ENCODE measurements at places on chromosomes 3 and 15.

- no peak for DNase-seq
These were observed at the start of the genes BBS4 and HIGD2B for GRCh38 chr15:72685925-72686794. TSS of gene BBS4 (plus strand) at chr15:72686207. CDS start at chr15:72686228, 21 bp downstream. TSS of gene HIGD2B (minus strand) at chr15:72686182. CDS start at chr15:72676374, 9,808 bp downstream.

DNA sequence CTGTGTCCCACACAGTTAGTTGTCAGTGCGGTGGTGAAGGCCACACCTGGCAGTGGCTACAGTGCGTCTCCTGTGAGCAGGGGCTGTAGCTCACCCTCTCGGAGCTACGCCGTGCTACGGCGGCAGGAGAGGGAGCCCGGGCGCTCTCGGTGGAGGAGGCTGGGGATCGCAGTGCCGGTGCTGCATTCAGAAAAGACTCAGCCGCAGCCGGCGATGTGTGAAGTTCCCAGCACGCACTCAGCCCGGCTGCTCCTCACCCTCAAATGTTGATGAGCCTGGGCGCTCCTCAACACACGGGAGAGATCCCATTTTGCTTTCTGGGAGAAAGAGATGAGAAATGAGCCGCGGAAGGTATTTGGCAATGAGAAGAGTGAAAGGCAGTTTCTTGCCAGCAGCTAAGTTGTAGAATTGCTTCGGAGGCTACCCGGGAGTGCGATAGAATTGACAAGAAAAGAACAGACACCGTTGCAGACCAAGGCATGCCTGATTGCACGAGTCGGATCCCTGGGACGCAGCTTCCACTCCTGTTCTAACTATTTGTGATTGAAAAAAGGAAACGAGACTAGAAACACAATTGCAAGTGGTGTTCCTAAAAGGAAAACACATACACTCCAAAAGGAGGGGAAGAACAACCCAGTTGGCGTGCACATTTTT, at the start of gene UNC13C:
UNC13C (plus strand) TSS at position 189 of the 654 bp plus-strand sequence. CDS start 34,463 bp downstream, outside the sequence.
- peak; percentile 31 for DNase-seq

DNA sequence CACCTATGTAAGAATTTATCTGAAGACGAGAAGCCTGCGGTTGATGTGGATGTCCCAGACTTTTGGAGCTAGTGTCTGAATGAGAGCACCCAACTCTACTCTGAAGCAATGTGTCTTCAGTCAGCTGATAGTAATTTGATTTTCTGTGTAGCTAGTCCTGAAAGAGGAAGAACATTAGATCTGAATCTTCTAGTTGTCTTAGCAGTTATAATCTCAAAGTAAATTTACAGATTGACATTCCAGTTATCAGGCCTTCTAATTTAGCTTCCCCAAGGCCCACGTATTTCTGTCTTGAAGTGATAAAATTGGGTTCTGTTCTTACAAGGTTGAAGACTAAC, 1.5 kb downstream of the TCAIM start:
- peak; percentile 37 for DNase-seq

DNA sequence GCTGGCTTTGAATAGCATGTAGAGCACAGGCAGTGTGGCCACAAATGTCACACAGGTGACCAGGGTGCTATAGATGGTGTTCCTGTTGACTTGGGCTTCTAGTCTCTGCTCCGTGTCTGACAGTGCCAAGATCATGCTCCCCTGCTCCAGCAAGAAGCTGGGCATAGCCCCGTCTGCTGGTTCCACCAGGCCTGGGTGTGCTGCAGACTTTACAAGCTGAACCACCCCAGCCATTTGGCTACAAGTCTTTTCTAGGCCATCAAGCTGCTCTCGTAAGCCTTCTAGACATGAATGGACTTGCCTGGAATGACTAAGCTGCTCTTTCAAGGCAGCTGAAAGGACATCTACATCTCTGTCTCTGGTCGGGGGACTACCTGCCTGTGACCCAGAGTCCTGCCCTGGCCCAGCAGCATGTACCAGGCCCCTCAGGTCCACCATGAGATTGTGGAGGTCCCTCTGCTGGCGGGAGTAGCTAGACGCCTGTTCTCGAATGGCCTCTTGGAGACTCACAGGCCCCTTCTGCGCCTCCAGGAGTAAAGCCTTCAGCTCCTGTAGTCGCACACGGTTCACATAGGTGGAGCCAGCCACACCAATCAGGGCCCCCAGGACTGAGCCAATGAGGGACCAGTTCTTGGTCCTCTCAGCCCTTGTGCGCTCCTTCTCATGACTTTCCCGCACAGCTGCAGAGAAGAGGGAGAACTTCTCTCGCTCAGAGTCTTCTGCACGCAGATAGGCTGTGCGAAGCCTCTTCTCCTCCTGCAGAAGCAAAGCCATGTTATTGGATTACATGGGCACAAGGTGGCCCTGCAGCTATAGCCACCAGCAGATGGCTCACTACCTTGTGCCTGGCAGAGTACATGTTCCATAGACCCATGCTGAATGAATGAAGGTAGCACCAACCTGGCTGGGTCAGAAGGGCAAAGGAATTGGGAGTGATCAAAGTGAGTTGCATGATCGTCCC, 2.8 kb upstream of the PLXNB1 start:
- DNase-seq, result peak; percentile 11

DNA sequence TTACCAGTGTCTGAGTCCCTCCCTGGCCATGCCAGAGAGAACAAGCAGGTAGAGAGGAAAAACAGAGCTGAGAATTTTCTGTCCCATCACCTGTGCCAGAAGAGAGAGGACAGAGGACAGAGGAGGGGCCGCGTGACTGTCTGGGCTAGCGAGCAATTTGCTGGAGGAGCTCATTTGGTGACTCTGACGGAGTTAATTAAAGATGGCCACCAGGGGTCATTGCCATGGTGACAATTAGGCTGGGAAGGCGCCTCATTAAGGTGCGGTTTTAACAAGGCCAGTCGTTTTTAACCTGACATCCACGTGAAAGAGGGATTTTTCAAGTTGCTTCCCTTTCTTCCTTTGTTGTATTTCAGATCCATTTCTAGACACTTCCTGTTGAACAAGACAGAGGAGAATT, 72.4 kb downstream of the RHCG start:
- DNase-seq, result no peak

- DNase-seq, result no peak
These were observed 76.9 kb downstream of the RPN1 start for GRCh38 chr3:128573707-128574162.

DNA sequence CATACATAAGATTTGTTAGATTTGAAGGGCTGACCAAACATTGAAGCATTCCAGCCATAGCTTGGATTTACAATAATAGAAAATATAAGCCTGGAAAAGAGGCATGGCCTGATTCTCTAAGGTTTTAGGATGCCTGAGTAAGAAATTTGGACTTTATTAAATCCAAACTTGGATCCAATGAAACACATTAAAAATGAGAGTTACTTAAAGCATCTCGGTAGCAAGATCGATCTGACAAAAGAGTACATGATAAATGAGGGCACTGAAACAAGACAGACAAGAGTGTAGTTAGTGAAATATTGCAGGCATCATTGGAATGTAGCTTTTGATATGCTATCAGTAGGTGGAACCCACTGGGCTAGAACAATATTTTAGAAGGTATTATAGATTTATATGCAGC, 855.7 kb upstream of the DPPA4 start:
- no peak for DNase-seq

Data from Kasumi-1 (cell line).